ENCODE measurements at places on chromosomes 6 and 20. TPM values are rescaled to one million over a fixed set of nuclear protein-coding genes. Genes with fewer than 3 reads are reported as not detected.

The MAP3K7 gene
- total RNA-seq = 45.7 TPM

The FKBP1C gene
- 0.65 TPM for total RNA-seq

The KHDC1L gene
- total RNA-seq = 0.26 TPM

The SIRPB1 gene
- not detected for total RNA-seq

The SLC22A16 gene
- not detected for total RNA-seq

The TSPO2 gene
- not detected for total RNA-seq

The SLC17A3 gene
- not detected for total RNA-seq

The C20orf141 gene
- not detected for total RNA-seq

The STMND1 gene
- total RNA-seq = not detected

The ECT2L gene
- total RNA-seq = 0.11 TPM

The ZSCAN26 gene
- 33.6 TPM for total RNA-seq

The CARMIL1 gene
- total RNA-seq = 26.3 TPM

The EPHA7 gene
- total RNA-seq = not detected
